ENCODE measurements at places on chromosomes 7 and 10. TPM values are rescaled to one million over a fixed set of nuclear protein-coding genes. Genes with fewer than 3 reads are reported as not detected.

GRCh38 chr10:17335065-17335464 is 107.0 kb downstream of the VIM start:
- DNase-seq = no peak

DNA sequence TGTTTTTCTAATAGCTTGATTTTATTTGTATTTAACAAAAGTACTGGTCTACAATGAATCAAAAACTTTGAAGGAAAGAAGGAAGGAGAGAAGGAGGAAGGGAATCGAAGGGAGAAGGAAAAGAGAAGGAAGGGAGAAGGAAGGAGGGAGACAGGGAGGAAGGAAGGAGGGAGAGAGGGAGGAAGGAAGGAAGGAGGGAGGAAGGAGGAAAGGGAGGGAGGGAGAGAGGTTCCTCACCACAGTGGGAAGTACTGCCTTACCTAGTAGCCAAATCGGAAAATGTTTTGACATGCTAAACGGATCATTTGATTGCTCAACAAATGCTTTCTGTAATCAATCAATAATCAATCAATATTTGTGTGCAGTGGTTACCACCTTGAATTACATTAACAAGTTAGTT is 225.8 kb upstream of the CELF2 start:
- no peak for DNase-seq

- DNase-seq = no peak
Observed at GRCh38 chr7:84394219-84394618, 199.6 kb upstream of the SEMA3A start.

DNA sequence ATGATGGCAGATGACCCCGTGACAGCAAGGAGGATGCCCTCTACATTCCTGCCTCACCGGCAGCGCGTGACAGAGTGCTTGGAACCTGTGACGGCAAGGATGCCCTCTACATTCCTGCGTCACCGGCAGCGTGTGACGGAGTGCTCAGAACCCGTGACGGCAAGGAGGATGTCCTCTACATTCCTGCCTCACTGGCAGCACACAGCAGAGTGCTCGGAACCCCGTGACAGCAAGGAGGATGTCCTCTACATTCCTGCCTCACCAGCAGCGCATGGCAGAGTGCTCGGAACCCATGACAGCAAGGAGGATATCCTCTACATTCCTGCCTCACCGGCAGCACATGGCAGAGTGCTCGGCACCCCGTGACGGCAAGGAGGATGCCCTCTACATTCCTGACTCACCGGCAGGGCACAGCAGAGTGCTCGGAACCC is 231.0 kb downstream of the DIP2C start:
- peak; percentile 72 for DNase-seq

GRCh38 chr10:36489611-36490228 is 635.7 kb upstream of the ANKRD30A start:
- DNase-seq = no peak

DNA sequence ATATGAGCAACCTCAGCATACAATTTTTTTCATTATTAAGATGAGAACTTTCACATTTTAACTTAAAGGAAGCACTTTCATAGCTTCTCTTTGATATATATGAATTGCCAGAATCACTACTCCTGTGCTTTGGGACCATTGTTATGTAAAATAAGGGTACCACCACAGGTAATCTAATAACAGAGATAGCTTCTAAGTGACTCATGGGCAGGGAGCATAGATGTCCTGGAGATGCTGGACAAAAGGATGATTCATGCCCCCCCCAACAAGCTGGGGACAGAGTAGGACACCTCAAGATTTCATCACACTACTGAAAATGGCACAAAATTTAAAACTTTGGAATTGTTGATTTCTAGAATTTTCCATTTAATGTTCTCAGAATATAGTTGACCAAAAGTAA is 641.1 kb downstream of the PCDH15 start:
- no peak for DNase-seq

DNA sequence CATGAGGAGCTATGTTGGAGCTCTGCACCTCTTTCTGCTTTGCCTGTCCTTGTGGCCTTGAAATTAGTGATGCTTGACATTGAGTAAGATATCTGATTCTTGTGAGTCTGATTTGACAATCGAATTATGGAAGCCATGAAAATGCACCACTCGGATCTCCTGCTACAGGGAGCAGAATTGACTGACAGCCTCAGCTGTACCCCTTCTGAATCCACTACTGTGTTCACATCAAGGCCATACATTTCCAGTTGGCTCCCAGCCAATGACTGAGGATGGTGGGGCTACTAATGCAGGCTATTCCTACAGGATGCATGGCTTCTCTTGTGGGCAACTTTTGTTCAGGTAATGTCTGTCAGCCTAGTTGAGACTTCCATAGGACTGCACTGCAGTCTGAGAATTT is 321.9 kb downstream of the REEP3 start:
- no peak for DNase-seq

GRCh38 chr10:77377678-77378352 is 259.8 kb downstream of the KCNMA1 start:
- no peak for DNase-seq

GRCh38 chr7:125254566-125254965 is 324.9 kb upstream of the POT1 start:
- no peak for DNase-seq

DNA sequence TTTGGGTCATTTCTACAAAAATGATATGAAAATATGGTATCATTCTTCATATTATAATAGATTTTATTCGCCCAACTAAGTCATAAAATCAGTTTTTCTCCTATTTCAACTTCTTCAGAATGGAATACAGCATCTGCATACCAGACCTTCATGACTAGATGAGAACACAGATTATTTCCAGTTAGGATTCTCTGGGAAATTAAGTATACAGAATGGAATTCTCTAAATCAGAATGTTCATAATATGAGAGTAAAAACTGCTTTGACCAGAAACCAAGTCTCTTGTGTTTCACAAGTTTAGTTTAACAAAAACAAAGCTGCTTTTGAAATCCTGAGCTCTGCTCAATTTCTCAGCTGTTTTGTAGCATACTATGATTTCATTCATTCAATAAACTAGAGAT is 160.3 kb upstream of the SEMA3A start:
- DNase-seq = no peak

DNA sequence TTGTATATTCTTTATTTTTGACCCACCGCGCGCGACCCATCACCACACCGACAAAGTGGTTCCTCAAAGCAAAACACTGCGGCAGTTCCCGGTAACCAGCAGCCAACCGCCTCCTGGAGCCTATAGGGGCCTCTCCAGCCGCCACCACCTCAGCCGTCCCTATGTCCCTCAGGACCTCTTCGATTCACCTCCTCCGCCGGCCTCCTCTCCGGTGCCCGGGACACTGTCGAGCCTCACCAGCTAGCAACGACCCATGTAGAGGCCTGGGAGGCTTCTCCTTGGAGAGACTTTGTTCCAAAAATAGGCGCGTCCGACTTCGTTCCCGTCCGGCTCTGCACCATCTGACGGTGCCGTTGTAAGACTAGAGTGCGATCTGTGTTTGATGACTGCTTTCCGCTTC is 158.8 kb downstream of the HGF start:
- no peak for DNase-seq

GRCh38 chr10:60368875-60369546 is 20.7 kb downstream of the ANK3 start:
- no peak for DNase-seq

DNA sequence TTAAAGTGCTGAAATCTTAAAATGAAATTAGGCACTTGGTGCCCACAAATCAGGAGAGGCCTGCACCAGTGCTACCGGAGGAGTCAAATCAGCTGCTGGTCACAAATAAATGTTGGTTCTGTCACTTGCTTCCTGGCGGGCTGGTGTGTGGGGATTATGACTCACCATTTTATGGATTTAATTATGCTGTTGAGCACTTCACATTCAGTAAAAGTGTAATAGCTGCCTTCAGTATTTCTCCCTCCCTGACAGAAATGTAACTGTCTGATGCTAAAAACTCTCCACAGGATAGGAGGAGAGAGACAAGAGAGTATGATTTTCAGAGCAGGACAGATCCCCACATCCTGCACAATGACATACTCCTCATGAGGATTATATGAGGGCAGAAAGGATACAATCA is 186.0 kb downstream of the JAZF1 start:
- no peak for DNase-seq

- no peak for DNase-seq
Observed at GRCh38 chr10:75776738-75777504, 345.5 kb downstream of the LRMDA start.

DNA sequence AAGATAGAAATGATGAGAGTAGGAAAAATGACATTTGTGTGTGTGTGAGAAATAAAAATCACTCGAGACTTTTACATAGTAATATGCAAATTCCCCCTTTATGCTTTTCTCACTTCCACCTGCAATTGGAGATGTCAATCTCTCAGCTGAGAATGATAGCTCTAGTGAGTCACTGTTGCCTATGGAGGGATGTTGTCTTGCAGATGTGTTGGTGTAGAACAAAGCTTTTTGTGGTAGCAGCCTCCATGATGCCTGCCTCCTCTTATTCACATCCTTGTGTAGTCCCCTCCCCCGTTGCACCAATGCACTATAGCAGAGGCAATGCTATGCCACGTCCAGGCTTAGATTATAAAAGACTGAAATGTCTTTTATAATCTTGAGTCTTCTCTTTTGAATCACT is 33.8 kb downstream of the SPAG6 start:
- DNase-seq = no peak

DNA sequence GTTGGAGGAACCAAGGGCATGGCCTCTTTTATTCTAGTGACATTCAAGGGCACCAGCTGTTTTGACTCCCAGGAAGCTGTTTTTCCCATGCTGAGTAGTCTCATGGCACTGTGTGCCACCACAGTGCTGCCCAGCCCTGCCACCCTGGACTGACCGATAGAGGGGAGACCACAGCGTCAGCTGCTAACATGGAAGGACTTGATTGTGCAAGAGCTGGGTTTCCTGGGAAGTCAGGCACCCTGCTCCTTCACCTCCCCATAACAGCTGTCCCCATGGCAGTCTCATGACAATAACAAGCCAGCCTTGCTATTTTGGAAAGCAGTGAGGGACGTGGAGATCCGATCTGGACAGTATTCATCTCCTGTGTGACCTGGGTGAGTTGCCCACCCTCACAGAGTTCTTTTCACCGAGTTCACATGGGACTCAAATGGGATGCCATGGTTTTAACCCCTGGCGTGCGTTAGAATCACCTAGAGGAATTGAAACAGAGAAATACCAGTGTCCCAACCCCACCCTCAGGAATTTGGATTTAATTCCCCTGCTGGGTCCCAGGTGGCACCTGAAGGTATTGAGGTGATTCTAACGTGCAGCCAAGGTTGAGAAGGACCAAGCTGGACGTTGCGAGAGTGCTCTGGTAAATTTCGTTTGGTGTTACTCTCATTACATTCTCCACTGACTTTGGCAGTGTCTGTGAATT is 174.8 kb downstream of the CELF2 start:
- no peak for DNase-seq

DNA sequence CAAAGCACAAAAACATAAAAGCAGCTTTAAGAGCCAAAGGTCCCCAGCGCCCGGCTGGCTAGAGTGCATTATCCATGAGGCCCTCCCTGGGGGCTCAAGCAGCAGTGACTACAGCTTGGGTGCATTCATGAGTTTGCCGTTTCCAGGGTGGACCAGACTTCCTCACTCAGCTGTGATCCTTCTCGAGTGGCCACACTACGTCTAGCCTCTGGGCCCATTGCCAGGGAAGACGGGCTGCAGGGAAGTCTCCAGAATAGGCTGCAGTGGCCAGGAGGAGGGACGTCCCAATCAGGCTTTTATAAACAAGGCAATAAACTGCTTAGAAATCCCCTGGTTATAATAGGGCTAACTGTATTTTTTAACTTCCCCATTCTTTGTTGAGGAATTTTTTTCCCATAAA is 89.4 kb upstream of the C1QL3 start:
- DNase-seq = no peak

- DNase-seq = no peak
Observed at GRCh38 chr10:100184426-100184825, 1.4 kb downstream of the ERLIN1 start.

DNA sequence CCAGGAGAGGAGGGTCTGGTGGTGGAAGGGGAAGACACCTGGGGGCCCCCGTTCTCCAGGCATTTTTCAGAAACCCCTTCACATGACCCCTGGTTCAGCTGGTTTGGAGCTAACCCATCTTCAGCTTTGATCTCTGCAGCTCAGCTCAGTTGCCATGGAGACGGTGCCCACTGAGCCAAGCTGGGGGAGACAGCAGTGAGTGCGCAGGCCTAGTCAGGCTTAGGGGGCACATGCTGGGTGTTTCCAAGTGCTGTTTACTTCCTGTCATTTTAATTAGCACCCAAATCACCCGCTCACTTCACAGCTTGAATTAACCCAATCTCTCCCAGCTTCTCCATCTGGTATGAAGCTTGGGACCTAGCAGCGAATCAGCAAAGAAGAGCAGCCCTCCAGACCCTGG is 9.0 kb downstream of the SPOCK2 start:
- no peak for DNase-seq

The NODAL gene
- 0.38 TPM for polyA plus RNA-seq

The SCART1 gene
- polyA plus RNA-seq = 1.2 TPM

The GNAT3 gene
- not detected for polyA plus RNA-seq

The BAG3 gene
- polyA plus RNA-seq = 27.5 TPM

The AGAP5 gene
- 8.2 TPM for polyA plus RNA-seq

The KLF14 gene
- 0.60 TPM for polyA plus RNA-seq

The MRC1 gene
- 9.9 TPM for polyA plus RNA-seq

The NUTM2D gene
- polyA plus RNA-seq = 7.4 TPM

The LRRC17 gene
- 92.7 TPM for polyA plus RNA-seq

The SPDYE9 gene
- polyA plus RNA-seq = 0.35 TPM

The AUTS2 gene
- polyA plus RNA-seq = 51.6 TPM

The COL13A1 gene
- 19.5 TPM for polyA plus RNA-seq

The OR2A5 gene
- 0.04 TPM for polyA plus RNA-seq

The LLCFC1 gene
- 0.43 TPM for polyA plus RNA-seq

The DRGX gene
- not detected for polyA plus RNA-seq

Measured in right renal cortex interstitium (tissue), 3 donors.